ENCODE measurements at places on chromosomes 1 and 21. TPM values are rescaled to one million over a fixed set of nuclear protein-coding genes. Genes with fewer than 3 reads are reported as not detected.

- DNase-seq = no peak
Observed at GRCh38 chr1:8312235-8313218, 5.4 kb upstream of the SLC45A1 start.

DNA sequence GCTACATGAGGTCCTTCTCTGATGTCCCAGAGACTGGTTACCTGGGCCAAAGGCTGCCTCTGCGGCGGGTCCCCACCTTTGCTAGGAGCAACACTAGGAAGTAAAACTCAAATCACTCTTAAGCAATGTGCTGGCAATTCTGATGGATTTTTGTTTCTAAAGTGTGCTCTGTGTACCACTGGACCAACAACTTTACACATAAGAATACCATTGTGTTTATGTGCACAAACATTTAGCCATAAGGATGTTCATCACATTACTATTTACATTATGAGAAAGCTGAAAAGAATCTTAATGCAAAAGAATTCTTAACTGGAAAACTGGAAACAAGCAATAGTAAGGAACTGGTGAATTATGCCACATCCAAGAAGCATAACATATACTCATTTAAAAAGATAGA lies 38.6 kb downstream of the SSBP3 start:
- no peak for DNase-seq

GRCh38 chr1:89198491-89199072 lies at the start of gene GBP4:
GBP4 (minus strand) TSS chr1:89198942; CDS start chr1:89198834, 108 bp downstream.
- DNase-seq = peak; percentile 25

DNA sequence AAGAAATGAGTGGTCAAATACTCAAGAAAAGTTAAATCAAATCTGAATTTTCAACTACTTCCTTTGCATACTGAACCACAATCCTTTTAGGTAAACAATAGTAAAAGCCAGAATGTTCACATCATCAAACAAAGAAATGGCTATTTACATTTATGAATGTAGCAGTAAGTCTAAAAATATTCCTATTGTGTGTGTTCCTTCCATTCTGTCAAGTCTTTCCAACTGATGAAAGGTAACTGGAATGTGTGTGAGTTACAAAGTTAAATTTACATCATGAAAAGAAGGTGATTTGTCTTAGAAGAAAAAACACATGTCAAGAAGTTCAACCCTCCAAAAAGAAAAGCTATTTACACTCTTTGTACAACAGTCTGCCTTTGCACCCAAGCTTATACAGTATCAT lies 203.1 kb downstream of the SIPA1L2 start:
- no peak for DNase-seq

MYBPH gene
- total RNA-seq = not detected

Measured in mammary epithelial cell (primary cell).